ENCODE measurements at places on chromosomes 16 and 17.

DNA sequence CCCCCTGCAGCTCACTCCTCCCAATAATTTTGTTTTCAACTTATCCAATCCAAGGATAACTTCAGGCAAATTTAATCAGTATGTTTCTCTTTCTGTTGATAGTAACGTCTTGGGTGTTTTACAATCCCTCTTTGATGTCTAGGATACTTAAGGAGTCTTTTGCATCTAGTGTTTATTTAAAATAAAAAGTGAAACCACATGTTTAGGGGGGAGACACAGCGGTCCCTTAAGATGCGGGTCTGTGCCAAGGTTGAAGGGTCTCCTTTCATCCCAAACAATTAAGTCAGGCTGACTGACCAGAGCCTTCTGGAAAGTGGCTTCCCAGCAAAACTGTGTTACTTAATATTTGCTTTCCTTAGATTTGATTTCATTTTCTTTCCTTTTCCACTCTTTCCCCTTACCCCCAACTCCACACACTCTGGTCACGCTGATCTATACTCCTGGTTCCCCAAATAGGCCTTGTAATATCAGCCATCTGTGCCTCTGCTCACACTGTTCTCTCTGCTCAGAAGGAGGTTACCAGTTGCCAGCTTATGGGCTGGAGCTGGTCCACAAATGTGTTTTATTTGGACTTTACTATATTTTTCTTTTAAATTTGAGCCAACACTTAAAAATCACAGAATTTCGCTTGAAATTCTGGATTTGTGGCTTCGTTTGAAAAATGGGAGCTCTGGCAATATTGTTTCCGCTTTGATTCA, 11.2 kb downstream of the ANKS4B start:
- DNase-seq: no peak

DNA sequence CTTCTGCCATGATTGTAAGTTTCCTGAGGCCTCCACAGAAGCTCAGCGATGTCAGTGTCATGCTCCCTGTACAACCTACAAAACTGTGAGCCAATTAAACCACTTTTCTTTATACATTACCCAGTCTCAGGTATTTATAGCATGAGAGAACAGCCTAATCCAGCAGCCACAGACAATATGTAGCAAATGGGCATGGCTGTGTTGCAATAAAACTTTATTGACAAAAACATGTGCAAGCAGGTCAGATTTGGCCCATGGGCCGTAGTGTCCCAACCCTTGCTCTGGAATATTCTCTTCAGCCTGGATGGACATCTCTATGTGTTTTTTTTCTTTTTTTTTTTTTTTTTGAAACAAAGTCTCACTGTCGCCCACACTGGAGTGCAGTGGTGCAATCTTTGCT, 60.9 kb upstream of the EEF2KMT start:
- no peak for DNase-seq

DNA sequence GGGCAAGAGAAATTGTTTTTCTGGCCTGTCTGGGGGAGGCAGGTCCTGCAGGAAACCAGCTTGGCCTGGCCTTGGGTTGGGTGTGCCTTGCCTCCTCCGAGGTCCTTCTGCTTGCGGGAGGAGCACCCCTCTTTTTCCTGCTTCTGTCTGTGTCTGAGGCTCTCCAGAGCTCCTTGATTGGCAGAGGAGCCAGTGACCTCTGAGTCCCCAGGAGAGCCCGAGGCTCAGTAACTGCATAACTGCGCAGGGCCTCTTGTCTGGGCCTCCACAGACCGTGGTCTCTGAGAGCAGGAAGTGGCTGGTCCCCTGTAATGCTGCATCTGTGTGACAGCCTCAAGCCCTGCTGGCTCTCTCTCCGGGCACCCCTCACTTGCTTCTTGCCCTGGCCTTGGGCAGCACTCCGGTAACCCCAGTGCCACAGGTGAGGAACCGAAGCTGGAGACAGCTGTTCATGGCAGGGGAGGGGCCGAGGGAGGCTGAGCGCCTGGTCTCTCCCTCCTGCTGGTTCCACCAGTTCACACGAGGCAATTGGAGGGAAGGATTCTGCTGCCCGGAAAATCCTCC, 1.6 kb downstream of the CAPN15 start:
- DNase-seq: no peak

GRCh38 chr16:70743791-70744190, 57.2 kb downstream of the VAC14 start:
- no peak for DNase-seq

DNA sequence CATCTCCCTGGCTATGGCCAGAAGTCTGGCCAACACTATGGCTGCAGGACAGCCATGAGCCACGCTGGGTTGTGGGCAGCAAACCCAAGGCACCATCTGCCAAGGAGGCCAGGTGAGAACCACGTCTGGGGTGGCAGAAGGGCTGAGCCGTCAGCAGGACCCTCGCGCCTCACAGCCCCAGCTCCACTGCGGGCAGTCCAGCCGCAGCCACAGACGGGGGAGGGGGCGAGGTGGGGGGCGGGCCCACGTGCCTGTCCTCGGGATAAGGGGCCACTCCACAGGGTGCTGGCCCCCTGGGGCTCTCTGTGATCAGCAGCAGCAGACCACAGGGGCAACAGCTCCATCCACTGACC, 6.5 kb upstream of the BAIAP2 start:
- DNase-seq: no peak

DNA sequence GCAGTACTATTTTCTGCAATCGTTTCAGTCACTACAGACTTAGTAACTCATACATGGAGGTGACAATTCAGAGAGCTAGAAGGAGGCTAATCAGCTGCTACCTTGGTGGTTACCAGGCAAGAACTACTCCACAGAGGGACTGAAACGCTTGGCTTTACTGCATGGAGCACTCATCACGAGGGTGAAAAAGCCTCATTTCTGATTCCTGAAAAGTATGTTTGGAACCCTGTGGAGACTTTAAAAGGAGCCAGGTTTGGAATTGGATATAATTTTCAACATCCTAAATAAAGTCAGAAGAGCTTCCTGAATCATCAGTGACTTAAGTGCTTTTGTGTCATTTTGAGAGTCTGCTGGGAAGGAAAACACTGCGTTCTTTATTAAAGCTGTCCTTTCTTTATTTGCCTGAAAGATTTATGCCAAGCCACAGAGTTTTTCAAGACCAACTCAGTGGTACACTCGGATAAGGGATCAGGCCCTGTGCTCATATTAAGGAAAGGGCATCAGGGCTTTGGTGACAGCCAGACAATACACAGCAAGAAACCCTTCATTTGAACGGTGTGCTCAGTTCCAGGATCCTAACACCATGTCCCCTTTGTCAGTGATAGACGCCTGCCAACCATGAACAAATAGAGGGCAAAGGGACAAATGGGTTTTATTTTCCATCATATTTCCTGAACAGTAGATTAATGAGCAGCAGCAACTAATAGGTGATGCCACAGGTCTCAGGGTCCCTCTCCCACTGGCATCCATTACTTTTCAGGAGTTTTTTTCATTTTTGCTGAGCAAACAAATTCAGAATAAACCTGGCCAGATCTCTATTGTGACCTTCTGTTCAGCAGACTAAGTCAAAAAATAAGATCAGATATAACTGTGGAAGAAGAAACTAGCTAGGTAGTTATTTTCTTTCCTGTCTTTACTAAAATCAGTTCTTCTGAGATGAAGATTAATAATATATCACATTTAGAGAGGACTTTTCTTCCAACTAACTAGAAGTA, 80.5 kb upstream of the CLEC18B start:
- no peak for DNase-seq

DNA sequence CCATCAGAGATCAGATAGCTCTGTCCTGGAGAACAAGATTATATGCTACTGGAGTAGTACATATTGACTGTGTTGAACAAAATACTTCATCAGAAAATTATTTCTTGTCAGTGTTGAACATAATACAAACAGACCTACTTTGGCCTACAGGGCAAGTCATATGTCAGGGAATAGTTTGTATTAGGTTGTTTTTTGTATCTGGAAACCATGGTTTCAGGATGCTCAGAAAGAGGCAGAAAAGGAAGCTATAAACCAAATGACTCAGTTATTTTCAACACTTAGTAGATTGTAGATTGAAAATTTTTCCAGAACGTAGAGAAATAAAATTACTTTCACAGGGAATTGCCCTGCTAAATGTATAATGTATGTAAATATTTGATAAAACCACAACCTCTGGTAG, 198.4 kb downstream of the CYB561 start:
- no peak for DNase-seq

- DNase-seq: no peak
These were observed 49.0 kb downstream of the KANSL1 start for GRCh38 chr17:46144246-46144645.

- no peak for DNase-seq
These were observed 144.3 kb downstream of the MSI2 start for GRCh38 chr17:57400648-57401047.

- no peak for DNase-seq
These were observed 87.8 kb downstream of the SPAG9 start for GRCh38 chr17:51032850-51033249.

DNA sequence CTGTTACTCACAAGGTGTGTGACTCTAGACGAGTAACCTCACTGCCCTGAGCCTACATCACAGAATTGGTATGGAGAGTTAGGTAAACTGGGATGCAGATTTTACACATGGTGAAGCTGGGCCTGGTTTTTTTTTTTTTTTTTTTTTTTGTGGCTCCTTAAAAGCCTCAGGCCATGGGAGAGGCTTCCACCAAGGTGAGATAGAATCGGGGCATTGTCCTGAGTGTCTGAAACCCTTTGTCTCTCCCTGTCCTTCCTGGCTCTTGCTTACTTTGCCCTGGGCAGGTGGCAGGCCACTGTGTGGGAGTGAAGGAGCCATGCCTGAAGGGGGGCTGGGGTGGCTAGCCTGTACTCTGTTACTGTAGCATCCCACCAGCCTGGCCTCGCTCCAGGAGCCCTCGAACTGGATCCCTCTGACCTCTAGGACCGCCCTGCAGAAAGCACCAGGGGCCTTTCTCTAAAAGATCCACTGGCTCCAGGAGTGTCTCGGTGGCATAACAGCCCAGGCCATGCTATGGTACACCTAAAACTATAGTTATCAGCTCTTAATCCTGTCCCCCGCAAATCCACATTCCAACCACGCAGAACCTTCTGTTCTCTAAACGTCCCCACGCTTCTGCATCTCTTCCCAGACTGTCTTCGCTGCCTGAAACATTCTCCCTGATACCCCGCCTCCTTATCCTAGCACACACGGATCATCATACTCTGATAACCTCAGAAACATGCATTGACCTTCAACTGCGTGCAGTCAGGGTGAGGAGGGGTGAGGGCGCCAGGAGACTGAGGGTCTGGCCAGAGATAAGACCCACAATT, 1.7 kb upstream of the SLC13A2 start:
- no peak for DNase-seq

GRCh38 chr17:77388384-77389306, 247.9 kb downstream of the SEC14L1 start:
- no peak for DNase-seq

GRCh38 chr17:36983618-36984017, 34.9 kb downstream of the AATF start:
- DNase-seq: no peak

DNA sequence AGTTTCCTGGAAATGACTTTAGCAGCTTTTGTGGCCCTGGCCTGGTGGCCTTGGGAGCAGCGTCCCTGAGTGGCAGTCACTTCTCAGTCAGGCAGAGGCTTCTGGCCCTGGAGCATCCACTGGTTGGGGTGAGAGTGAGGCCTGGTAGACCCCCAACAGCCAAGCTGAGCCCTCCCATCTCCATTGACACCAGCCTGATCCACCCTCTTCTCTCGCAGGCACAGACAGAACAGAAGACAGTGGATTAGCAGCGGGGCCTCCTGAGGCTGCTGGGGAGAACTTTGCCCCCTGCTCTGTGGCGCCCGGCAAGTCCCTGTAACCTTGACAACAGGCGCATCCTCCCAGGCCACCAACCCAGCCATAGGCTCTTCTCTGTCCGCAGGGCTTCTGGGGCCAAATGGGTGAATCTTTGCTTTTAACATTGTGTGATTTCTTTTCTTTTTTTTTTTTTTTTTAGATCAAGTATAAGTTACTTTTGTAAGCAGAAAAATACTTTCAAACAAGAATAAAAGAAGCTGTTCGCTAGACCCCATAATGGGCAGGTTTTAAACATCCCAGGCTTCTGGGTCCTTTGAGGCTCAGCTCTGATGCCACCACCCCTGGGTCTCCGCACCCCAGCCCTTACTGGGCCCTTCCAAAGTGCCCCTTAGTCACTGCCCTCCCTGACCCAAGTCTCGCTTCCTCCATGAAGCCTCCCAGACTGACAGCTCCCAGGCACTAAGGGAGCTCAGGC, 12.7 kb upstream of the FLYWCH1 start:
- no peak for DNase-seq

DNA sequence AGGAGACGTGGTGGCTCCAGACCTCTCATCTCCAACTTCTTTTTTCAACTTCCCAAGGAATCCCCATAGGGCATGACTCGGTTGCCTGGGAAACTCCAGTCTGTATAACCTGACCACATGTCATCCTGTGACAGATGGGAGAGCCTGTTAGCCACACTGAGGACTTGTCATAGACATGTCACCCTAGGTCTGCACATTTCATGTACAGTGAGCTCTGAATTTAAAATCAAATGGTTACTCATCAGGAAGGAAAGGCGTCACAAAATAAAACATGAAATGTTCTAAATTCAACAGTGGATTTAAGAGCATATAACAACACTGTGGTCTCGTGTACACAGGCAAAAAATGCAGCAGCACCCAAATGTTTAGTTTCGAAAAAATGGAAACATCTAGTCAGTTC, 22.2 kb upstream of the ADAMTS18 start:
- no peak for DNase-seq

DNA sequence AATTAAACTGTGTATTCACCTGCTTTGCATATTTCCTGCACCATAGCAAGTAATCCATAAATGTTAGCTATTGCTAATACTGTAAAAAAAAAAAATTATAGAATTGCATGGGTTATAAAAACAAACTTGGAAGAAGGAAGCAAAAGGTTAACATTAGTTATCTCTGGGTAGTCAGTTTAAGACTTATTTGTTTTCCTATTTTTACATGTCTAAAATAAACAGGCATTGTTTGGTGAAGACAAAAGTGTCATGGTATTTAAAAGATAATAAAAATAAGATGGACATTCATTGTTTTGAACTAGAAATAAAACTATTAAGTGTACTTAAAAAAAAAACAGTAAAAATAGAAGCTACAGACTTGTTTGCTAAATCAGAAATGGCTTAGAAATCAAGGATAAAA, 313.8 kb downstream of the SOX9 start:
- no peak for DNase-seq

GRCh38 chr17:45077643-45078042, 16.5 kb downstream of the NMT1 start:
- no peak for DNase-seq

- no peak for DNase-seq
These were observed 10.2 kb downstream of the KATNB1 start for GRCh38 chr16:57745768-57746167.

DNA sequence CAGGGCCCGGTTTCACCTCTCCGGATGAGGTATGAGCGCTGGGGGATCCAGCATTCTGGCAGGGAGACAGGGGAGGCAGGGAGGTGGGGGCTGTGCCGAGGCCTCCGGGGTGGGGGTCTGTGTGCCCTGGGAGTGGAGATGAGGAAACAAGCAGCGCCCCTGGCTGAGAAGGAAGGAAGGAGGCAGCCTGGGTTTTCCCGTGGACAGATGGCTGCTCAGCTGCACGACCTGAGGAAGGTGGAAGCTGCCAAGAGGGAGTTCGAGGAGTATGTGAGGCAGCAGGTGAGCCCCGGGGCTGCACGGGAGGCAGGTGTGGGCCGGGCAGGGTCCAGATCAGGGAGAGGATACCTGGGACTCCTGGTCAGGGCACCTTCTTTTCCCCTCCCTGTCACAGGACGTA, 4.3 kb downstream of the RNF112 start:
- DNase-seq: no peak
